ENCODE measurements at places on chromosomes 6 and 20.

- no peak for DNase-seq
Measured at GRCh38 chr6:80566361-80566760, 459.9 kb downstream of the BCKDHB start.

- DNase-seq, result no peak
Measured at GRCh38 chr20:53786071-53786444, 192.4 kb upstream of the ZNF217 start.

- no peak for DNase-seq
Measured at GRCh38 chr6:94163877-94164276, 744.5 kb upstream of the EPHA7 start.

GRCh38 chr6:137761487-137761886 is 105.6 kb upstream of the TNFAIP3 start:
- DNase-seq, result no peak

DNA sequence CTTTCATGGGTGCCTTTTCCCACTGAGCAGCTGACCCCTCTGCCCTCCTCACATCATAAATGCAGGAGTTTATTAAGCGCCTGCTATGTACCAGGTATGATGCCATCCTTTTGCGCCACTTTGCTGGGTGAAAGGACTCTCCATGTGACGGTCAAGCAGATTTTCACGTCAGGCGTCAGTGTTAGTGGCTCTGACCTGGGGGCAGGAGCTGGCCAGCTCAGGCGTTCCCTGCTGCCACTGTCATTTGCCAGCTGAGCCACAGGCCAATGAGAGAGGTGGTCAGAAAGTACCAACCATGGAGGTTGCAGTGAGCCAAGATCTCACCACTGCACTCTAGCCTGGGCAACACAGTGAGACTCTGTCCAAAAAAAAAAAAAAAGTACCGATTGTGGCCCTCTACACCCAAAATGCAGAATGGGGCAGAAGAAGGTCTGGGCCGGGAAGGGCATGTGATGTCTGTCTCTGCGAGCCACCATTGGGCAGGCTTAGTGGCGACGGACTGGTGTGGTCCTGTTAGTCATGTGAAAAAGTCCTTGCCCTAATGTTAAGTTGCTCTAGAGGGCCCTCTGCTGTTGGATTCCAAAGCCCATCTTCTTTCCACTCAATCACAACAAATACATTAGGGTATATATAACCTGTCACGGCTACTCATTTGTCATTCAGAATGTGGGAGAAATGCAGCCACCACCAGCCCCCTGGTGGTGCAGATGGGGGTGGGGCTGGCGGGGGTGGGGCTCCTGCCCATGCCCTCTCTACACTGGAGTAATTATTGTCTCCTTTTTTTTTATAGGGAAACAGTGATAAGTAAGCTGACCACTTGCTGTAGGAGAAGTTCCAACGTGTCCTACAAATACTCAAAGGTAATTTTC is 18.4 kb upstream of the SLC22A1 start:
- DNase-seq, result peak; percentile 15

DNA sequence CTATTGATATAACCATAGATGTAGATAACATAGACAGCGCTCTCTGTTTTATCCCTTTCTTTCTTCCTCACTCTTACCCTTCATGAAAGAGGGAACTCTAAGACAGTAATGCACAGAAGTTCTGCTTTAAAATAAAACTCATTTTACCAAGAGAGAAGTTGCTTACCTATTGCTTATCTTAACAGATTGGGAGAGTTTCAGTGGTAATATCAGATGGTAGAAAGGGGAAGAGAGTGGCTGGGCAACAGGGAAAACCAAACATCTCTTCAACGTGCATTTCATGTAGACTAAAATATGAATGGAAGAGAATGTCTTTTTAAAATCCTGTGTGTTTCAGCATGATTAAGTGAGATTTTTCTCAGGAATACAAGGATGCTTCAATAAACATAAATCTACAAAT is 45.3 kb upstream of the SIRPG start:
- DNase-seq, result no peak

DNA sequence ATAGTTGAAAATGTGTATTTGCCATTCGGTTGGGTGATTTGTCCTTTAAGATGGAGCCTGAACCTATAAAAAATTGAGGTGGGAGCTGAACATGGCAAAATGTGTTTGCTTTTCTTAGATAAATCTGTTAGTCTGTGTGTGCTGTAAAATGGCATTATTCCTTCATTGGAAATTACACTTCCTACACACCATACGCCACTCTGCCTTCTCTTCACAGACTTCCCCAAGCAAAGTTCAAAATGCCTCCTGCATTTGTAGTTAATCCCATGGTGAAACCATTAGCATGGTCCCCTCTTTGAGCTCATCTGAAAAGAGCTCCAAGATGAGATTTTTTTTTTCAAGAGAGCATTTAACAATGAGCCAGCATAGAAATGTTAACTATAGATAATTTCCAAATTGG is 567 bp downstream of the ADTRP start:
- no peak for DNase-seq

DNA sequence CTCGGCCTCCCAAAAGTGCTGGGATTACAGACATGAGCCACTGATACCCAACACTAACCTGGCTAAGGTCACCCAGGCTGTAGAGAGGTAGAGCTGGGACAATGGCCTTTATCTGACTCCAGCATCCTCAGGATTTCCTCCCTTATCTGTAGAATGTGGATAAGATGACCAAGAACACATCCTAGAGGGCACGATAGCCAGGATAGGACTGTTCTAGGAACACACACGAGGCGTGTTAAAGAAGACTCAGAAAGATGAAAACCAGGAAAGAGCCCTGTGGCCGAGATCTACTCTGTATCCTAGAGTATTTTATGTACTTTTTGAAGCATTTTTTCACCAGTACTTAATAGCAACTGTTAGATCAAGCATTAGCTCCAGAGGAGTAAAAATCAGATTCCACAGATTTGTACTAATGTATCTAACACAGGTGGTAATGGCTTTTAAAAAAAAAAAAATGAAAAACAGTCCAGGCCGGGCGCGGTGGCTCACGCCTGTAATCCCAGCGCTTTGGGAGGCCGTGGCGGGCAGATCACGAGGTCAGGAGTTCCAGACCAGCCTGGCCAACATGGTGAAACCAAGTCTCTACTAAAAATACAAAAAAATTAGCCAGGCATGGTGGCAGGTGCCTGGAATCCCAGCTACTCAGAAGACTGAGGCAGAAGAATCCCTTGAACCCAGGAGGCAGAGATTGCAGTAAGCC is 17.3 kb downstream of the PPP1R10 start:
- DNase-seq, result no peak

DNA sequence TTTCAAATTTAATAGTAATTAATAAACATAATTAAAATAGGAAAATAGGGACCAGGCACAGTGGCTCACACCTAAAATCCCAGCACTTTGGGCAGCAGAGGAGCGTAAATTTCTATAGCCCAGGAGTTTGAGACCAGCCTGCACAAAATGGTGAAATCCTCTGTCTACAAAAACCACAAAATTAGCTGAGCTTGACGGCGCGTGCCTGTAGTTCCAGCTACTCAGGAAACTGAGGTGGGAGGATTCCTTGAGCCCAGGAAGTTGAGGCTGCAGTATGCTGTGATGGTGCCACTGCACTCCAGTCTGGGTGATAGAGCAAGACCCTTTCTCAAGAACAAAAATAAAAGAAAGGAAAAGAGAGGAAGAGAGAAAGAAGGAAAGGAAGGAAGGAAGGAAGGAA is 1387.0 kb upstream of the ADGRB3 start:
- DNase-seq, result no peak

DNA sequence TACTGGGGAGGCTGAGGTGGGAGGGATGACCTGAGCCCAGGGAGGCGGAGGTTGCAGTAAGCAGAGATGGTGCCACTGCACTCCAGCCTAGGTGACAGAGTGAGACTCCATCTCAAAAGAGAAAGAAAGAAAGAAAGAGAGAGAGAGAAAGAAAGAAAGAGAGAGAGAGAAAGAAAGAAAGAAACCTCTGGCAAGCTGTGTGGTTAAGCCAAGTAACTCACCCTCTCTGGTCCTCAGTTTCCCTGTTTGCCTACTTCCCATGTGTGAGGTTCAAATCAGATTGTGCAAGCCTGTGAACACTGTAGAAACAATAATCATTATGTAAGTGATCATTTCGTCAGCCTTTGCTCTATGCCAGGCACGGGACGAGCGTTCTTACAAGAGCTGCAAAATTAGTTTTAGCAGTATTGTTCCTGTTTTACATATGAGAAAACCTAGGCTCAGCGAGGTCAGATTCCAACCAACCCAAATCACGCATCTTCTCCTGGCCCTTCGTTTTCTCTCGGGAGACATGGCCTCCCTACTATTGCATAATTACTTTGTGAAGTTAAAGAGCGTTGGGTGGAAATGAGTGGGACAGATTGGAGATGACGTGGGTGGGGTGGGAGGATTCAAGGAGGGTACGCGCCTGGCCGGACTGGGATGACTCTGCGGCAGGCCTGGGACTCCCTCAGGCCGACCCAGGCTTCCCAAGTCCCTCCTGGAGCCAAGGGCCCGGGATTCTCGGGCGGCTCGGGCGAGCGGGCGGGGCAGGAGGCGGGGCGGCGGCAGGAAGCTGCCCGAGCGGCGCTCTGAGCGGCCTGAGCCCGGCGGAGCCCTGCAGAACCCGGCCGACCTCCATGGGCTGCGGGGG is at the start of gene SNX21:
SNX21 (plus strand) TSS at position 770 of the 853 bp plus-strand sequence. CDS start 121 bp downstream, outside the sequence.
- peak; percentile 48 for DNase-seq

GRCh38 chr20:19433371-19434350 is 221.2 kb downstream of the SLC24A3 start:
- DNase-seq, result no peak

- DNase-seq, result no peak
Measured at GRCh38 chr6:71334768-71335167, 46.2 kb downstream of the OGFRL1 start.

GRCh38 chr6:152124429-152125074 is 317.1 kb downstream of the ESR1 start:
- no peak for DNase-seq

GRCh38 chr6:30719791-30720737 is at the start of gene TUBB:
TUBB (plus strand) TSS chr6:30720352; CDS start chr6:30720507, 155 bp downstream.
- peak; percentile 97 for DNase-seq

DNA sequence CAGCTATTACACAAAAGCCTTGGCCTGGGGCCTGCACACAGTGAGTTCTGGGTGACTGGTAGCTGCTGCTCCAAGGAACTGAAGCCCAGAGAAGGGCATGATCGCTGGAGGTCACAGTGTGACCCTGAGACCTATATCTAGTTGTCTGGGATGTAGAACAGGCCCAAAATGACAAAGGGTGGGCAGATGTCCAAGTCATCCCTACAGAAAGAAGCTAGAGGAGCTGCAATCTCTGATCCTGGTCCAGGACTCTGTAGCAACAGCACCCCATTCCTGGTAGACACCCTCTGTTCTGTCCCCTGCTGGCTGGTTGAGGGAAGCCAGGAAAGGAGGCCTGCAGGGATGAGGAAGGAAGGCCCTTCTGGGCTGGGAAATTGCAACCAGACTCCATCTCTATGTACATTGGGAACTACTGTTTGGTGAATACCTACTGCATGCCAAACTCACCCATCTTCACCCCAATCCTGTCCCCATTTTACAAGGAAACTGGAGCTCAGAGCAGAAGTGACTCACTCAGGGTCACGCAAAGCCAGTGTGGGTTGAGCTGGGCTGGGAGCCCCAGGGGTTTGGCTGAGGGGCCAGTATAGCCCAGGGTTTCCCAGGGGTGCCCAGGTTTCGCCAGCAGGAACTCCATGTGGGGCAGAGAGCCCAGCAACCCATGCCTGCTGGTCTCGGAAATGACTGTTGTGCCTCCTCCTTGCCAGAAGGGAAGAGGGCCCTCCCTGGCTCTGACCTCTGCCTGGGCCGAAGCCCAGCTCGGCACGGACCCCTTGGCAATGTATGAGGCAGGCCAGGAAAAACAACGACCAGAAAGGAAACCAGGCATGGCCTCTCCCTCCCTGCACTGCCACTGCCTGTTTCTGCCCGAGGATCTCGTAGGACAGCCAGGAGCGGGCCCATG is 44.9 kb upstream of the TLDC2 start:
- no peak for DNase-seq

GRCh38 chr20:60137657-60138245 is 179.5 kb downstream of the CDH26 start:
- peak; percentile 56 for DNase-seq

GRCh38 chr6:24357336-24358218 is at the start of gene DCDC2:
DCDC2 (minus strand) TSS chr6:24358059; CDS start chr6:24357750, 309 bp downstream.
- peak; percentile 52 for DNase-seq

- peak; percentile 48 for DNase-seq
Measured at GRCh38 chr20:9912858-9913434, 74.1 kb upstream of the PAK5 start.

- DNase-seq, result no peak
Measured at GRCh38 chr6:85676086-85676729, 33.5 kb upstream of the SYNCRIP start.

- no peak for DNase-seq
Measured at GRCh38 chr6:156944412-156944811, 167.2 kb downstream of the ARID1B start.

- DNase-seq, result no peak
Measured at GRCh38 chr6:137496368-137496767, 2.2 kb upstream of the OLIG3 start.

GRCh38 chr6:161261816-161262215 is 12.0 kb downstream of the AGPAT4 start:
- no peak for DNase-seq

DNA sequence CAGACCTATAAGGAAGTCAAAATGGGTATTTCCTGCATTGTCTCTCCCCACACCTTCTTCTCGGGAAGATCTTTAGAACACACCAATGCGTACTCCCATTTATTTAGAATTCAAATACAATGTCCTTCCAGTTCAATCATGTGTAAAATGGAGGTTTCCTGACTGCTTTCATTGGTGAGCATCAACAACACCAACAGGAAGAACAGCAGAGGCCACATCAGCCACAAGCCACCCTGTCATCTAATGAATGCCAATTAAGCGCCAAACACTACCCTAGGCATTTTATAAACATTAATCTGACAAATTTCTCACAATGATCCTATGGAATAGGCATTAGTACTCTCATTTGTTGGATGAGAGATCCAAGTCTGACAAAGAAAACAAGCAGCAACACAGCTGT is 68.4 kb upstream of the SMLR1 start:
- no peak for DNase-seq

DNA sequence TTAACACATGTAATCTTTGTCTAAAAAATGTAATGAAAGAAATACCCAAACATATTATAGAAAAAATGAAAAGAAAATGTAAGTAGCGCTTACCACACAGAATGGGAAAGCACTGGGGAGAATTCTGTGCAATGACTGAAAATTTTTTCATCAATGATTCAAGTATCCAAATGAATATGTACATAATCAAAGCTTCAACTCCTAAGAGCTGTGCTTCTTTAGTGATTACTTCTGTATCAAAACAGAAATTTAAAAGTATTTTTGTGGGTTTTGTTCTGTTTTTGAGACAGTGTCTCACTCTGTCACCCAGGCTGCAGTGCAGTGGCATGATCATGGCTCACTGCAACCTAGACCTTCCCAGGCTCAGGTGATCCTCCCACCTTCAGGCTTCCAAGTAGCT is 13.7 kb downstream of the LMBRD1 start:
- DNase-seq, result no peak

DNA sequence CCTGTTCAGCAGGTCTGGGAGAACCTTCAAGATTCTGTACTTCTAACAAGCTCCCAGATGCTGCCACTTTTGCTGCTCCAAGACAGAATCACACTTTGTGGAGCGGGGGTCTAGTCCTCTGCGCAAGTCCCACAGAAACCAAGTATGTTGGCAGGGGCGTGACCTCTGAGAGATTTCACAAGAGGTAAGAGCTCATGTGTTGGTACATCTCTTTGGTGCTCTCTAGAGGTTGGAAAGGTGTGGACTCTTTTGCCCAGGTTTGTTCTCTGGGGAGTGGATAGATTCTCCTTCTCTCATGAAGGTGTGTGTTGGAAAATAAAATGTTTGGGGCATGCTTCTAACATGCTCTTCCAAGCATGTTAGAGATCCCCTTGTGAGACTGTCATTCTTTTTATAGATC is 340.9 kb upstream of the IRAK1BP1 start:
- no peak for DNase-seq
